ENCODE measurements at places on chromosomes 7 and 10.

DNA sequence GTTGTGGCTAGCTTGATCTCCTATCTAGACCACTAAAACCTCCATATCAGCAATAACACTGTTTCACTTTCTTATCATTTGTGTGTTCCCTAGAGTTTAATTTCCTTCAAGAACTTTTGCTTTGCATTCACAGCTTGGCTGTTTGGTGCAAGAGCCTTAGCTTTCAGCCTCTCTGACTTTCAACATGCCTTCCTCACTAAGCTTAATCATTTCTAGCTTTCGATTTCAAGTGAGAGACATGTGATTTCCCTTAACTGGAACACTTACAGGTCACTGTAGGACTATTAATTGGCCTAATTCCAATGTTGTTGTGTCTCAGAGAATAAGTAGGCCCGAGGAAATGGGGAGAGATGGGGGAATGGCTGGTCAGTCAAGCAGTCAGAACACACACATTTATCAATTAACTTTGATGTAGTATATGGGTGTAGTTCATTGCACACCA is 10.6 kb upstream of the BPGM start:
- DNase-seq, result peak; percentile 25

DNA sequence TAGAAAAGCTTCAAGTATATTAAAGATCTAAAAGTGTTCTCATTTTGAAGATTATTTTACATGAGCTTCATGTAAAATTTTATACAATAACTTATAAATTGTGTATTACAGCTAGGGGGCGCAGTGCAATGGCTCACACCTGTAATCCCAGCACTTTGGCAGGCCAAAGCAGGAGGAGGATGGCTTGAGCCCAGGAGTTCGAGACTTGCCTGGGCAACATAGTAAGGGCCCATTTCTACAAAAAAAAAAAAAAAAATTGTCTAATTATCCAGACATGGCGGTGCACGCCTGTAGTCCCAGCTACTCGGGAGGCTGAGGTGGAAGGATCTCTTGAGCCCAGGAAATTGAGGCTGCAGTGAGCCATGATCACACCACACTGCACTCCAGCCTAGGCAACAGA is 16.6 kb downstream of the ACBD5 start:
- peak; percentile 66 for DNase-seq

DNA sequence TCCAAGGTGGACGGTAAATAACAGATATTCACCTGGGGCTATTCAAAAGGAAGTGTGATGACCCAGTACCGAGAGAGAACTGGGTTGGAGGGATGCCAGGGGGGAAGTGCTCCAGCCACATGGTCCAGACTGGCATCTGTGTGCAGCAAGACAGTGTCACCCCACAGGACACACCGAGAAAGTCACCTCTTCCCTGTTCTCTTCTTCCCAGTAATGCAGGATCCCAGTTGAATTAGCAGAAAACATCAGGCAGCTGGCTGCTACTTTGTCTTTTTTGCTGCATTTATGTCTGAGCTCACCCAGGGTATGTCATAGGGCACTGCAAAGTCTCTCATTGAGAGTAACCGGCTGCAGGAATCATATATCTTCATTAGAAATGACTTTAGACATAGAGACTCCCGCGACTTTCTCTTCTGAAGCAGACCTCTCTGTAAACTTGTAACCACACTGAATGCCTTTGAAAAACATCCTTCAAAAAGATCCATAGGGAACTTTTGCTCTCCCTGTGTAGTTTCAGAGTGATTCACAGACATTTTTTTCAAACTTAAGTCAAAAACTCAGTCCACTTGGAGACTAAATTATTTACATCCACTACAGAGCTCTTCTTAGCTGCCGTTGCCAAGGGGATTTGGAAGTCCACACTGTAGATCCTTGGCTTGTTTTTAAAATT is 609.0 kb upstream of the DPP6 start:
- peak; percentile 31 for DNase-seq

GRCh38 chr7:7908622-7909145 is 59.9 kb upstream of the GLCCI1 start:
- DNase-seq, result no peak

GRCh38 chr10:79127151-79127961 is 58.6 kb downstream of the ZMIZ1 start:
- no peak for DNase-seq

DNA sequence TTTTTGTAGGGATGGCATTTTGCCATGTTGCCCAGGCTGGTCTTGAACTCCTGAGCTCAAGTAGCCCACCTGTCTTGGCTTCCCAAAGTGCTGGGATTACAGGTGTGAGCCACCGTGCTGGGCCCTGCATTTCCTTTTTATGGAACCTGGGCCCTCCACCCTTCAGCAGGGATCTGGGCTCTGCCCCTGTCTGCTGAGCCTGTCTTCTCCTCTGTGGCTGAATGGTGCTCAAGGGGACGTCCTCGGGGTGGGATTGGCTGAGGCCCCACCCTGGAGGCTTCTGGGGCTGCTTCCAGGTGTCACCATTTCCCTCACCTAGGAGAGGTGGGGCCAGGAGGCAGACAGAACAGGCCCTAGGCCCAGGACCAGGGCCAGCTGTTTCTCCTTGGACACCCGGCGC is 18.4 kb downstream of the FAM241B start:
- DNase-seq, result no peak

DNA sequence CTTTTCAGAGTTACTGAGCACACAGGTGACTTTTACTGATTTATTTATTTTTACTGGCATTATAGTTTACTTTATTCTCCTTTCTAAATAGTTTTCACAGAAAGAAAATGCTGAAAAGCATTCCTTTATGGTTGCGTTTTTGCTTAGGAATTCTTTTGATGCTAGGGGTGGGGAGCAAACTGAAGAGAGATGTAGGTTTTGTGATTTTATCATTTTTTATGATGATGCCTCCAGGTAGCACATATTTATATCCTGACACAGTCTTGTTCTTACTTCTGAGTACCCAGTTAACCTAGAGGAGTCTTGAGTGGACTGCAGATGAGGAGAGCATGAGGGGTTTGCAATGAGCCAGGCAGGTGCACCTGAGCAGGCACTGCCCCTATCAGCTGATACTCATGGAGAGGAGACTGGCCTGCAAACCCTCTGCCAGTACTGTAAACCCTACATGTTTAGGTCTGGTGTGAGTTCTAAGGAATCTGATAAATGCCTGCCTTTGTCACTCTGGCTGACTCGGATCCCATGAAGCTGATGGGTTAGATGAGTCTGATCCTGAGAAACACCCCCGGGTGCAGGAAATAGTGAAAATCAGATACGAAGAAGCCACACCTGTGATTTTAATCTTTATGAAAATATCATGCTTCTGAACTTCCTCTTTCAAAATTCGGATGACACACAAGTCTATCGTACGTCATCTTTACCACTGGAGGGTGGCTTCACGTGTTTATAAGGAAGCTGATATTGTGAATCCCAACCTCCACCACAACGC is 302.9 kb downstream of the WDR37 start:
- DNase-seq, result peak; percentile 26

- DNase-seq, result no peak
These were observed 189.9 kb upstream of the PRSS58 start for GRCh38 chr7:142447762-142448161.

DNA sequence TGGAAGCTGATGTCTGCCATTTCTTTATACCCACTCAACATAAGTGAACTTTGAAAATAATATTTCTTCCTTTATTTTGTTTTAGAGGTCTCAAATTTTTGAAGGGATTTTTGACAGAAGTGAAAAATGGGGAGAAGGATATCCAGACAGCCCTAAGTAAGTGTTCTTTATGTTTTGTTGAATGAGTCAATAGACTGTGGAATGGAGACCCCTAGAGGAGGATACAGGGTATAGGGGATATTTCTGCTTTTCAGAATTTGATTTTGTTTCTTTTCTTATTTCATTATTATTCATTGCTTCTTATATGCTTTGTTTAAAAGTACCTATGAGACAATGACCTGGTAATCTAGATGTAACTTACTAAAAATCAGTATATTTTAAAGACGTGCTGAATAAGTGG is 34.4 kb downstream of the PLEKHA8 start:
- peak; percentile 31 for DNase-seq

DNA sequence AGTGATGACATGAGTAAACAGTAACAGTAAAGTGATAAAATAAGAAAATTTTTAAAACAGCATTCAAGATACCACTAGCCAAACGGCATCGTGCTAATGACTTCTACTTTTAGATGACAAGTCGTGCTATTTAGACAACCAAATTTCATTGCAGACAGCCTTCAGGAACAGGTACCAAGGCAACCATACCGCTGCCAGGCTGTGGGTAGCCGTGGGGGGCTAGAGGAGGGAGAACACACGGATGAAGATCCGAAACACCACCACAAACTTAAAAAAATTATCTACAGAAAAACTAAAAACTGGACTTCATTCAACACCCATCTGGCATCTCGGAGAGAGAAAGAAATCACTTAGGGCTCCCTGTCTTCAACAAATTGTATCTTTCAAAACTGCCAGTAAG is 89.6 kb downstream of the RSU1 start:
- no peak for DNase-seq

DNA sequence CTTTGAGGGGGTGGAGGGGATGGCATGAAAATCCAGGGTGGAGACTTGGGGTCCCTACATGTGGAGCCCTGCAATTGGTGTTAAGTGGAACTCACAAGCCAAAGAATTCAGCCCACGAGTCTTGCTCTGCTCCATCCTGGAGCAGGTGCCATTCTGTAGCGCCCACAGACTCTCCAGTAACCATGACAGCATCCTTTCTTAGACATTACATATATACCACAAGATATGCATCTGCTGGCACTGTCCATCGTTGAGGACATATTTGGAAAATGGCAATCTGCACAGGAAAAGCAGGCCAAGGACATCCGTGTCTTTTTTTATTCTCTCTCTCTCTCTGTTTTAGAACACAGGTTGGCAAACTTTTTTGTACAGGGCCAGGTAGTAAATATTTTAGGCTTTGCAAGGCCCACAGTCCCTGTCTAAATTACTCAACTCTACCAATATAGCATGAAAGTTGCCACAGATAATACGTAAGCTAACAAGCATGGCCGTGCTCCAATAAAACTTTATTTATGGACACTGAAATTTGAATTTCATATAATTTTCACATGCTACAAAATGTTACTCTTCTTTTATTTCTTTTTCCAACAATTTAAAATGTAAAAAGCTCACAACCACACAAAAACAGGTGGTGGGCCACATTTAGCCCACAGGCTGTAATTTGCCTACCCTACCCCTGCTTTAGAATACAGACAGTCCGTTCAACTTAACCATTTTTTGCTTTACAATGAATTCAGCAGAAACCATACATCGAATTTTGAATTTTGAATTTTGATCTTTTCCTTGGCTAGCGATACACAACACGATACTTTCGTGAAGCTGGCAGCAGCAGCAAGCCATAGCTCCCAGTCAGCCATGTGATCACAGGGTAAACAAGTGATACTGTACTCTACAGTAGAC is 141.4 kb upstream of the STK17A start:
- no peak for DNase-seq

DNA sequence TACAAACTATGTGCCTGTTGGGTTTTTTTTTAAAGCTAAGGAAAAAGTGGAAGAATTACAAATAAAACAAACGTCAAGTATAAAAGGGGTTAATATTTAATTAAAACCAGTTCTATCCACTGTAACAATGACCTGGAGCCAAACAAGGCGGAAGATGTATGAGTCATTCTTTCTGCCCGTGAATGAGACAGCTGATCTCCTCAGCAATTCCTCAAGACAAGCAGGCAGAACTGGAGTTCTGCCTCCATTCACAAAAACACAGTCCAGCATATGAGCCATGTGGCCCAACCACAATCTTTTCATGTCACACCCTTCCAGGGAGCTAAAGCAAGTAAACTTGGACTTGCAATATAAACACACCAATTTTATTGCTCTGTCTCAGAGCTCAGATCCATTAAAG is 8.4 kb downstream of the ETV1 start:
- DNase-seq, result no peak

GRCh38 chr10:17005621-17006566 is 123.7 kb downstream of the CUBN start:
- no peak for DNase-seq

GRCh38 chr10:929960-930624 is 1.4 kb downstream of the LARP4B start:
- DNase-seq, result peak; percentile 61

DNA sequence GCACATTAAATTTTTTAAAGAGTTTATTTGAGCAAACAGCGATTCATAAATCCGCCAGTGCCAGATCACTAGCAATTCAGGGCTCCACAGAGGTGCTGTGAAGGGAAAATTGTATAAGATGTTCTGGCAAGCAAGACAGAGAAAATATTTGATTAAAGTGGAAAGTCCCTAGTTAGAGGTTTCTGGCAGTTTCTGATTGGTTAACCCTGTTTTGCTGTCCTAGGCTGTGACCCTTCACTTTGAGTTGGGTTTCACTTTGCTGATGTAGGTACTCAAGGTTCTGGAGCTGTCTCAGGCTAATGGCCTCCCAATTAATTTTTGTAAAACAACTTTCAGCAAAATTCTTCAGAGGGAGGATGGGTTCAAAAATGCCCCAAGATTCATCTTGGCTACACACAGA is 79.4 kb upstream of the NXPH1 start:
- peak; percentile 14 for DNase-seq
